ENCODE measurements at places on chromosomes 2 and 18.

- no peak for DNase-seq
Observed at GRCh38 chr2:97663626-97663961, 250 bp downstream of the ACTR1B start.

DNA sequence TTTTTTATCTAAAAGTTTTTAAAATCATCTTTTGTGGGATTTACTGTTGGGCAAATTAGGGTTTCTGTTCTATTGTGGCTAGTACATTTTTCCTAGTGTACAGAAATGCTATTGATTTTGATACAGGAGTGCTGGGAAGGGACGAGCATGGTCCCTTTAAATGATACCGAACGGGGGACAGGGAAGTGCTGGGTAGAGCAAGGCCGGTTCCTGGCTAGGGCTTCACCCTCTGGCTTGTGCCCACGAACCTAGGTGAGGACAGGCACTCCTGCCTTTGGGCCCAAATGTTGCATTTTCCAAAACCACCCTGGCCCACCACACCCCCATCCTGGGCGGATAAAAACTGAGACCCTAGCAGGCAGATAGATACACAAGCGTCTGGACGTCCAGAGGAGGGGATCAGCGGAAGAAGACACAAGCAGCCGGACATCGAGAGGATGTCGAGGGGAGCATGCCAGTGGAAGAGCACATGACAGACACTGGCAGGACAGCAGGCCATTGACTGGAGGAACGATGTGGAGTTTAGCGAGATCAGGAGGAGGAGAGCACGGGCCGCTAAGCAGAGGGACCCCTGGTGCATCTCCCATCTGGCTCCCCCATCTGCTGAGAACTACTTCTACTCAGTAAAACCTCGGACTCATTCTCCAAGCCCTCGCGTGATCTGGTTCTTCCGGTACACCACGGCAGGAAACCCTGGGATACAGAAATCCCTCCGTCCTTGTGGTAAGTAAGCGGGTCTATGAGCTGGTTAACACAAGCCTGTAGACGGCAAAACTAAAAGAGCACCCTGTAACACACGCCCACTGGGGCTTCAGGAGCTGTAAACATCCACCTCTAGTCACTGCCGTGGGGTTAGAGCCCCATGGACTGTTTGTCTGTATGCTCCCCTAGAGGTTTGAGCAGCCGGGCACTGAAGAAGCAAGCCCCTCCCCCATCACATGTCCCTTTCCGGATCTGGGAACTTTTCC lies 13.5 kb upstream of the CALCRL start:
- DNase-seq, result no peak

- no peak for DNase-seq
Observed at GRCh38 chr2:174012347-174013314, 47.5 kb upstream of the SP3 start.

DNA sequence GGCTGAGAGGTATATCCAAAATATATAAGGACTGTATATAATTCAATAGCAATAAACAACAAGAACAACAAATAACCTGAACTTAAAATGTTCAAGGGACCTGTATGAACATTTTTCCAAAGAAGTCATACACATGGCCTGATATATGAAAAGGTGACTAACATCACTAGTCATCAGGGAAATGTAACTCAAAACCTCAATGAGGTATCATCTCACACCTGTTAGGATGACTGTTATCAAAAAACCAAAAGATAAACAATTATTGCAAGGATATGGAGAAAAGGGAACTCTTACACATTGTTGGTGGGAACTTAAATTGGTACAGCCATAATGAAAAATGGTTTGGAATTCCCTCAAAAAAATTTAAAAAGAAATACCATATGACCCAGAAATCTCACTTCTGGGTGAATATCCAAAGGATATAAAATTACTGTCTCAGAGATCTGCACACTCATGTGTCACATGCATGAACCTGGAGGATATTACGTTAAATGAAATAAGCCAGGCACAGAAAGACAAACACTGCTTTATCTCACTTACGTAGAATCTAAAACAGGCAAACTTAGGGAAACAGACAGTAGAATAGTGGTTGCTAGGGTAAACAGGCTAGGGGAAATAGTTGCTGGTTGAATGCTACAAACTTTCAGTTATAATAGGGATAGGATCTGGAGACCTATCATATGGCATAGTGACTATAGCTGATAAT lies 334.5 kb upstream of the MMADHC start:
- DNase-seq, result no peak

Measured in NCI-H1105 (cell line).